ENCODE measurements at places on chromosomes 2 and 18.
A peak's percentile ranks its signal among the peaks of the same experiment; 100 is the strongest.

GRCh38 chr18:41457765-41458326 lies 497.2 kb upstream of the PIK3C3 start:
- DNase-seq, result no peak

DNA sequence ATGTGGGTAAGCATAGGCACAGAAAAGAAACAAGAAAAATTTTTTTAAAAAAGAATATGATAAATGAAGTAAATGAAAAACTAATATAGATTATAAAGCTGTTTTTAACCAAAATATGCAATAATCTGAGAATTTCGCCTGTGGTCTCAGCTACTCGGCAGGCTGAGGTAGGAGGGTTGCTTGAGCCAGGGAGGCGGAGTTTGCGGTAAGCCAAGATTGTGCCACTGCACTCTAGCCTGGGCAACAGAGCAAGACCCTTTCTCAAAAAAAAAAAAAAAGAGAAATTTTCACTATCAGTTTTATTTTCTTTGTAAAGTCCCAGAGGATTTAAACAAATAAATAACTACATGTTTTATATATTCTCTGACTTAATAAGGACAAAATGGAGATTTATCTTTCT lies 47.3 kb downstream of the DHX57 start:
- no peak for DNase-seq

- DNase-seq, result no peak
Observed at GRCh38 chr18:65788373-65788772, 37.6 kb downstream of the CDH7 start.

DNA sequence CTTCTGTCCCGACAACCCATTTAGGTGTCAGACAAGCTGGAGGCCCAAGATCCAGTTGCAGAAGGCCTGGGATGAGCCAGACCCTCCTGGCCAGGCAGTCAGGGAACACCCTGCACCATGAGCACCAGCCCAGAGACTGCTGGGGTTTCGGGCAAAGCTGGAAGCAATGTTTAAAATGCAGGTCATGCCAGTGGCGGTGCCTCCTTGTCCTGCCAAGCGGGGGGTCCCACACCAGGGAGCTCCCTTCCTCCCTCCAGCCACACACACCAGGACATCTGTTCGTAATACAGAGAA lies 230.2 kb downstream of the ATAD2B start:
- DNase-seq, result no peak

DNA sequence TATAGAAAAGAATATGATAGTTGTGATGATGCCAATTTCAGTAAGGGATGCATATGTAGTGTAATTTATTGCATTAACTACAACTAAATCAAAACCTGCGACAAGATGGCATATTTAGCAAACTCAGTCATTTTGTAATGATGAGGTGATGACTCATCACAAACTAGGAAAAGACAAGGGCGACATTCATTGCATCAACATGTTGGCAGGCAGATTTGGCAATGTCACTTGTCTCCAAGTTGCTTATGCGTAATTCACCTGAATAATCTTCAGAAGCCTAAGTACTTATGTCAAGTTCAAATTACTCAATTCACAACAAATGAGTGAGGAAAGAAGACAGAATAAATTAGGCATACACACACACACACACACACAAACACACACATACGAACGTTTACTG lies 273.2 kb upstream of the RGPD4 start:
- DNase-seq, result no peak

GRCh38 chr2:157596992-157597681 lies 31.5 kb downstream of the ACVR1C start:
- peak; percentile 38 for DNase-seq

DNA sequence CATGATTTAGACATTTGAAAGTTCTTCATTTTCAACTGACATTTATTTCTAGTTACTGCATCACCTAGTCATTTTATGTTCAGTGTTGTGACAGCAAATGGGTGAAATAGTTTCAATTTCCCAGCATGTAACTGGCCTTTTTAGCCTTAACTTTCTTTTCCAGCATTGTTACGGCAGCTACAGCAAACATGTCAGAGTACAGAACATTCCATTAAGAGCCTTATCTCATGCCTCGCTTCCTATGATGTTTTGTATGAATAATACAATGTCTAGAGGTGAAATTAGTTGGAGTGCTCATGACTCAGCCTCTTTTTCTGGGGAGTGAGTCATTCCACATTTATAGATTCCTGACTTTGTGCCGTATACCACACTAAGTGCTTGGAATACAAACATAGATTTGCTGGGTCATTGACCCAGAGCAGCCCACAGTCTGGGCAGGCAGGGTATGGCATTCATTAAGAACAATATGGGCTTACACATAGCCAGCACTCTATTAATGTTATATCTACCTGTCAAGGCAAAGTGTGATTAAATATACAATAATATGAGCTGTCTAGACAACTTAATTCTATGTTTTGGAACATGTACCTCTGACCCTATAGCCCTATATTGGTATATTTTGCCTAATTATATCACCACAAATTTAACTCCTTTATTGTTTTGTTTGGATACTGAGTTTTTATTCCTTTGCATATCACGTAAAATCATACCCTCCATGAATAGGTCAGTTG lies 72.2 kb downstream of the MAP2 start:
- DNase-seq, result no peak

- no peak for DNase-seq
Observed at GRCh38 chr2:53450923-53451322, 316.7 kb upstream of the CHAC2 start.

- no peak for DNase-seq
Observed at GRCh38 chr2:196980001-196980400, 53.5 kb upstream of the PGAP1 start.

DNA sequence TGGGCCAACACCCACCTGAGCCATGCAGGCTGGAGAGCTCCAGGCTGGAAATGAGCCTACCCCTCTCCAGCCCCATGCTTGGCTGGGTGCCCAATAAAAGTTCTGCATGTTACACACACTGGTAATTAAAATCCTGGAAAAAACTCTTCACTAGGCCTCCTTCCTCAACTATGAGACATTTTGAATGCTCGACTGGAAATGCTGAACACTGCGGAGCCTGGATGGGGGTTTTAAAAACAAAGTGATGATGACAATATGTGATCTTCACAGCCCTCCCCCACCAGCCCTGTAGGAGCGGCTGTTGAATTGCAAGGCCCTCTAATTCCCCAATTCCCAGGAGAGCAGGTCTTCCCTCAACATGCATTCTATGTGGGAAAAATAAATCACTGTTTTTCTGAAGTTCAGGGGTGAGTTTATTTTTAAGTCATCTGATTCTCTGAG lies 179.2 kb downstream of the TTC32 start:
- DNase-seq, result no peak

DNA sequence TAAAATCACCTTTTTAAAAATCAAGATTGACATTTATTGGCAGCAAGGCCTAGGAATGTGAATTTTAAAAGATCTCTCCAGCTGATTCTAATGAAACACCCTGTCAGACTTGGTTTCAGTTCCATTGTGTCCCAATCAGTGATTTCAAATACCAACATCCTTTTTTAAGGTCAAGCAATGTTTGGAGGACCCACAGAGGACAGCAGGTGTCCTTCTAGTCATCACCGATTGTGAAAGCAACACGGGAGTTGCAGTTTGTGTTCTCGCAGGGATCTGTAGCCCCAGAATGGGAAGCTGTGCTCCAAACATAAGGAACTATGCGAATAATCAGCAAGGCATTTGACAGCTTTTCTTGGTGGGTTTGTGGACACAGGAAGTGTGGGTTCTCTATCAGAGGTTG lies 4.5 kb upstream of the KIDINS220 start:
- no peak for DNase-seq

DNA sequence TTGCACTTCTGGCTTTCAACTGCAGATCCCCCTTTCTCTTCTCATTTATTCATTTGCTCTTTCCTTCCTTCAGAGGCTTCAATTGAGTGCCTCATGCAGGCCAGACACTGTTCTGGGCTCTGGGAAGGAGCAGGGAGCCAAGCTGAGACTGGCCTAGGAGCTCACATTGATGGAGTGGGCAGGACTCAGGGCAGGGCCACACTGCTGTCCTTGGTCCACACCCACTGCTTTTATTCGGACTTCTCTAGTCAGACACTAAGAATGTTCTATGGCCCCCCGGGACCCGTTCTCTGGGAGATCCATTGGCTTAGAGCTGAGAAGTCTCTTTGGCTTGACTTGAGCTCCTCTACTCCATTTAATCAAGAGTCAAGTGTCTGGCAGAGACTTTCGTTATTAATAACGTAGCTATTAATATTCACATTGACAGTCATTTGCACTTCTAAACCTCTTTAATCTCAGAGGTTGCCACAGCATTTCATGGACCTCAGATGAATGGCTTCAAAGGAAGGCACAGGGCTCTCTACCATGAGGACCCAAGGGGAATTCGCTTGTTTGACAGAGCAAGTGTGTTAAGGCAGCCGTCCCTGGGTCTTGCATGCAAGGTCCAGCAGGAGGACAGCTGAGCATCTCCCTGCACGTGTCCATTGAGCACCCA lies 20.1 kb downstream of the SH3RF3 start:
- DNase-seq, result no peak

GRCh38 chr2:11674983-11675382 lies 5.0 kb upstream of the NTSR2 start:
- DNase-seq, result no peak

- DNase-seq, result no peak
Observed at GRCh38 chr2:1791006-1791605, 46.8 kb upstream of the PXDN start.

- no peak for DNase-seq
Observed at GRCh38 chr2:99726691-99727090, 236.9 kb upstream of the REV1 start.

DNA sequence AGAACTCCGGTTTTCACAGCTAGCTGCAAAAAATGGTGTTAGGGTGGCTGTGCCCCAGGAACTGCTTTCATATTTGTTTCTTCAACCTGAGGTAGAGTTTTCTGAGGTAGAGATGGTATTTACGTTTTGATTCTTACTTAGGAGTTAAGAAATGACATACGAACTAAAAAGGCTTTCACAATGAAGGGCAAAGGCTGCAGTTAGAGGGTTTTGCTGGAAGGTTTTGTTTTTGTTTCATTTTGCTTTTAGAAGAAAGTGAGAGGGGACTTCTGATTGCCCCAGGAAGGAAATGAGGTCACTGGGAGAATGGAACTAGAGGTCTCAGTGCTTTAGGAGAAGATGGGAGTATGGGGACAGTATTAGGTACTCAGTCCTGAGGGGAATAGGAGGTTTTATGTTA lies 15.5 kb downstream of the CDCA7 start:
- DNase-seq, result no peak

DNA sequence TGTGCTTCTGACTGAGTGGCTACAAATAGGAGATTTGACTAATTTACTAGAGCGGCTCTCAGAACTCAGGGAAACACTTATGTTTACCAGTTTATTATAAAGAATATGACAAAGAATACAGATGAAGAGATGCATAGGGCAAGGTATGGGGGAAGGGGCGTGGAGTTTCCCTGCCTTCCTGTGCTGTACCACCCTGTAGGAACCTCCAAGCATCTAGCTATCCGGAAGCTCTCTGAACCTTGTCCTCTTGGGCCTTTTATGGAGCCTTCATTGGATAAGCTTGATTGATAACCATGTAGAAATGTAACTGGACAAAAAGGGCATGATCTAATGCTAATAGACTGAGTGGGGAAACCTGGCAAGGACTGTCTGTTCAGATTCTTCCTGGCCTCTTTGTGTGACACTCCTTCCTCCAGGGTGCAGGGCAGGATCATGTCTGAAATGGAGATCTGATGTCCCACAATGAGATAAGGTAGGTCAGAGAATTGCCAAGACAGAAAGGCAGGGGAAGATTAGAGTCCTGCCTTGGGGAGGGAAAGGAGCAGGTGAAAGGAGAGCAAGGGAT lies 101.8 kb upstream of the NPAS2 start:
- DNase-seq, result no peak

DNA sequence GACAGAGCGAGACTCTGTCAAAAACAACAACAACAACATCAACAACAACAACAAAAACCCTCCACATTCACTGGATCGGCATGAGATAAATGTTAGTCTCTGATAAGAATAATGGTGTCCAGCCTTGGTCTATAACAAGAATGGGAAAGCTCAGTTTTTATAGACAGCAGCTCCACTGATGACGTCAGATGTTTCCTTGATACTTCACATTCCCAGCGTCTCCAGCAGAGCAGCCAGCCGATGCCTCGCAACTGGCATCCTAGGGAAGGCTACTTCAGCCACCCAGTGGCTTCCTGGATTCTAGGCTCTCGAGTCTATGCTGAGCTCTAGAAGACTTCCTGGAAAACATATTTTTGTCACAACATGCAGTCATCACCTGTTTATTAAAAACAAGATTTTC lies 271.4 kb upstream of the SMIM21 start:
- DNase-seq, result no peak

- DNase-seq, result peak; percentile 37
Observed at GRCh38 chr2:96138179-96139145, at the start of gene ASTL. ASTL (minus strand) TSS chr2:96138502; CDS start chr2:96138436, 66 bp downstream.

GRCh38 chr2:88601286-88601685 lies 26.0 kb downstream of the EIF2AK3 start:
- no peak for DNase-seq

DNA sequence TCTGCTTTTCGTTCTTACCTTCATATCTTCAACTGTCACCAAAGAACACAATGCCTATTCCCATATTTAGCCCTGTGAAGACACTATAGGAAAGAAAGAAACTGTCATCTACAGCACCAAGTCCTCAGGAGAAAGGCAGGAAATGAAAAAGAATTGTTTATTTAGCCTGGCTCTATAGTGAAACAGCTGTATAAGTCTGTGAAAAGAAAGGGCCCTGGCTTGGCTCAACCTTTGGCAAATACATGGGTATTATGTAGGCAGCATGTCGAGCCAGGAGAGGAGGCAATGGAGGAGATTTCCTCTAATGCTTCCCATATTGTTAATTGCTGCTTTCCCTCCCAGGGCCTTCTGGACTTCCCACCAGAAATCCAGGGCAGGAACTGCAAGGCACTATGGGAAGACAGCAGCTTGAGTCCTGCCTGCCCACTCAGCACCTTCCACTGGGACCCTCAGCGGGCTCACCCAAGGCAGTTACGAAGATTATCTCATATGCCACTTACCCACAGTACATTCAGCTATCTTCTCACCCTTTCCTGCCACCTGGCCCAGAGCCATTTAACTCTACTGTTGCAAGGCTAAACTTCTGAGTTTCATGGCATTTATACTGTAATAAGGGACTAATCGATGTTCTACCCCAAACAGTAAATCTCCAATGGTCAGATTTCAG lies 30.1 kb downstream of the SLC8A1 start:
- DNase-seq, result no peak

- DNase-seq, result no peak
Observed at GRCh38 chr2:36287363-36288275, 68.0 kb upstream of the CRIM1 start.

- no peak for DNase-seq
Observed at GRCh38 chr2:203175371-203175770, 63.4 kb upstream of the CYP20A1 start.

- no peak for DNase-seq
Observed at GRCh38 chr18:68564961-68565360, 149.9 kb downstream of the TMX3 start.

DNA sequence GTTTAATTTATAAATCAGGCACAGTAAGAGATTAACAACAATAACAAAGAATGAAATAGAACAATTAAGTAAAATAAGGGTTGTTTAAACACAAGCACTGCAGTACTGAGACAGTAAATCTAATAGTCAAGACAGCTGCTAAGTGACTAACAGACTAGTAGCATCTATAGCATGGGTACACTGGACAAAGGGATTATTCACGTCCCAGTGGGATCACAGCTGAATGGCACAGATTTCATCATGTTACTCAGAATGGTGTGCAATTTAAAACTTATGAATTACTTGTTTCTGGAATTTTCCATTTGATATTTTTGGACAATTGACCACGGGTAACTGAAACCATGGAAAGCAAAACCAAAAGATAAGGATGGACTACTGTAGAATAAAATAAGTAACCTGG lies 161.9 kb upstream of the DAPL1 start:
- no peak for DNase-seq

GRCh38 chr18:48161911-48162698 lies 231.6 kb upstream of the SMAD2 start:
- no peak for DNase-seq

GRCh38 chr2:239164335-239164871 lies 236.4 kb downstream of the HDAC4 start:
- DNase-seq, result no peak

Measured in stimulated activated CD4-positive, alpha-beta T cell treated with anti-CD3 and anti-CD28 coated beads, Interleukin-1b, Interleukin-23, amount 100 ng/mL, for 1 hour (primary cell).